ENCODE measurements at places on chromosomes 6 and 20.
A peak's percentile ranks its signal among the peaks of the same experiment; 100 is the strongest.

- DNase-seq: no peak
Observed at GRCh38 chr6:145485288-145485687, 250.0 kb downstream of the EPM2A start.

GRCh38 chr6:37218061-37218460 is 39.5 kb upstream of the TBC1D22B start:
- DNase-seq: no peak

GRCh38 chr20:32031007-32031958 is 20.8 kb upstream of the HCK start:
- peak; percentile 24 for DNase-seq

DNA sequence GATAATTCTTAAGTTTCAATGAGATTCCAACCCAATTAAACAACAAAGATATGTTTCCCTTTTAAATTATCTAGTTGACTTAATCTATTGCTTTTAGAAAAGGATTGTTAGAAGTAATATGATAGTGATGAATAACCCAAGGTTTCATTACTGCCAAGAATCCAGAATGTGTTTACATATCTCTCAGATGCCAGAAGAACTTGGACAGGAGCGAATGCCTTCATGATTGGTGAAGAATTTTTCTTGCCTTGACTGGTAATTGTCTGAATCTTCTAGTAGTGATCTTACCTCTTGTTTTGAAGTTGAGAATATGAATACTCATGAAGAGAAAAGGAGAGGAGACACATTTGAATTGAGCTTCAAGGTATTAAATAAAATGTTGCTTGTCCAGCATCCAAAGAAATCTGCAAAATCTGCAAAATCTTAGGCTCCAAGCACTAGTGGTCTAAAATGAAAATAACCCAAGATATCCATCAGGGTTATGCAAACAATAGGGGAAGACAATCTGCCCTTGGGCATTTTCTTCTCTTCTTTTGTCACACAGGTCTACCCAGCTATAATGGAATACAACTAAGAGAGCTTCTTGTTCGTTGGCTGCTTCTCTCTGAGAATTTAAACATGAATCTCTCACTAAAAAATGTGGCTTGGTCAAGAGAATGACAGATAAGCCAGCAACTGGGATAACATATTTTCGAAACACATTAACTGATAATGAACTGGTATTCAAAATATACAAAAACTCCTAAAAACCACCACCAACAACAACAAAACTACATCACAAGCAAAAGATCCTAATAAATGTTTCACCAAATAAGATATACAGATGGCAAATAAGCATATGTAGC is 928.9 kb downstream of the EYS start:
- peak; percentile 19 for DNase-seq

DNA sequence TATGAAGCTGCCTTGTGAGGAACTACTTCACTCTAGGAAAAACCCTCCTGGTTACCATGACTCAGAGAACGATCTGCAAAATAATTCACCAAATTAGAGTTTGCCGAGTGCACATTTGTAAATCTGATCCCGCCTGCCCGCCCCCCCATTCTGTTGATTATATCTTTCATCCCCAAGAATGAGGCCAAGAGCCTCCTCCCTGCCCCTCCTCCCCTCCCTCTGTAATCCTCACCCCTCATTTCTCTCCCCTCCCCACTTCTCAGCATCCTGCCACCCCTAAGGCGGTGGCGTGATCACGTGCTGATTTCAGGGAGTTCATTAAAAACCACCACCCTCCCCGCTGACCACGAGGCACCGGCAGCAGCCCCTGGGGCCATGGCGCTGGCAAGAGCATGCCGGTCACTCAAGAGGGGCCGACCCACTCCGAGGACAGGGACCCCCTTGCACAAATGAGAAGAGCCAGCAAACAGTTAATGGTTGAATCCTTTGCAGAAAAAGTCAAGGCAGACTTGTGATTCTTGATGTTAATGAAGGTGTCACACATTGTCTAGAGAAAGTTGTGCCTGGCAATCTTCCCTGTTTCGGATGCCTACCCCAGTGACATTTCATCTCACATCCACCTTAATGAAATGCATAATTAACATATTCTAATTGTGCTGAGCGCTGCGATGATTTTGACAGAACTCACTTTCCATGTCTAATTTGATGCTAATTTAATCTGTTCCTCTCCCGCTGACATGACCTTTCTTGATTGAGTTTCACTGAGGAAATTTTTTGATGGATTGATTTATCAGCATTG is 247.9 kb downstream of the ZNF217 start:
- no peak for DNase-seq

DNA sequence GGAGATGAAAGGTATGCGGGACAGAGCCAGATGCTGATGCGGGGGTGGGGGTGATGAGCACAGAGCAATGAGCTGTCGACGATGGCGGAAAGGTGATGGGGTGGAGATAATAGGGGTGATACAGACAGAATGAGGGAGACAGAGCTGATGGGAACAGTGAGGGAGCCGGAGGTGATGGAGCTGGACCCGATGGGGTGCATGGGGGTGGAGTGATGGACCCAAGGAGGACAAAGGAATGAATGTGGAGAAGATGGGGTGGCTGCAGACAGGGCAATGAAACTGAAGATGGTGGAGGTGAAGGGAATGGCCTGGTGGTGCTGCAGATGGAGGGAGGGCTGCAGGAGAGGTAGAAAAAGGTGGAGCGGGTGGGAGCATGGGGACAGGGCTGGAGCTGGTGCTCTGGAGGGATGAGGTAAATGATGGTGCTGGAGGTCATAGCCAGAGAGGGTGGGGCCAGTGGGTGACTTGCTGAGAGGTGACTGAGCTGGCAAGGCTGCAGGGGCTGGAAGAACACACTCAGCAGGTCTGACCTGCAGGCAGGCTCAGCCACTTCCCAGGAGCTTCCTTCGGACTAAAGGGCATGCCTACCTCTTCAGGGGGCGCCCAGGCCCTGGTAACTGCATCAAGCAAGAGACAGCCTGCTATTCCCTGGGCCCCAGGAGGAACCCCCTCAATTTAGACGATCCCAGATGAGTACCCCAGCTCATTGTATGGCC is 6.0 kb upstream of the FOXS1 start:
- DNase-seq: no peak

DNA sequence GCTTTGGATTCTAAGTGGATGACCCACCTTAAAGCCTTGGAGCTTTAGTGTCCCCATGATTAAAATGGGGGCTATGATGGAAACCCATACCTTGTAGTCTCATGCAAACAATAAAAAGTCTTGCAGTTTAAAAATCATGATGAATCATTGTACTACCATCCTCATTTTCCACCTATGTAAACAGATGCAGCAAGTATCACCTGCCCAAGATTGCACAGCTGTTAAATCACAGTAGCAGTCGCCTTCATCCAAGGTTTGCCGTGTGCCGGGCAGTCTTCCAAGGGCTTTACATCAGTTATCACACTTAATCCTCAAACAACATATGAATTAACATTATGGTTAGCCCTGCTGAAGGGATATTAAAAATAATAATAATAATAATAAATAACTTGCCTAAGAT is 210.3 kb downstream of the FOXA2 start:
- DNase-seq: peak; percentile 63

DNA sequence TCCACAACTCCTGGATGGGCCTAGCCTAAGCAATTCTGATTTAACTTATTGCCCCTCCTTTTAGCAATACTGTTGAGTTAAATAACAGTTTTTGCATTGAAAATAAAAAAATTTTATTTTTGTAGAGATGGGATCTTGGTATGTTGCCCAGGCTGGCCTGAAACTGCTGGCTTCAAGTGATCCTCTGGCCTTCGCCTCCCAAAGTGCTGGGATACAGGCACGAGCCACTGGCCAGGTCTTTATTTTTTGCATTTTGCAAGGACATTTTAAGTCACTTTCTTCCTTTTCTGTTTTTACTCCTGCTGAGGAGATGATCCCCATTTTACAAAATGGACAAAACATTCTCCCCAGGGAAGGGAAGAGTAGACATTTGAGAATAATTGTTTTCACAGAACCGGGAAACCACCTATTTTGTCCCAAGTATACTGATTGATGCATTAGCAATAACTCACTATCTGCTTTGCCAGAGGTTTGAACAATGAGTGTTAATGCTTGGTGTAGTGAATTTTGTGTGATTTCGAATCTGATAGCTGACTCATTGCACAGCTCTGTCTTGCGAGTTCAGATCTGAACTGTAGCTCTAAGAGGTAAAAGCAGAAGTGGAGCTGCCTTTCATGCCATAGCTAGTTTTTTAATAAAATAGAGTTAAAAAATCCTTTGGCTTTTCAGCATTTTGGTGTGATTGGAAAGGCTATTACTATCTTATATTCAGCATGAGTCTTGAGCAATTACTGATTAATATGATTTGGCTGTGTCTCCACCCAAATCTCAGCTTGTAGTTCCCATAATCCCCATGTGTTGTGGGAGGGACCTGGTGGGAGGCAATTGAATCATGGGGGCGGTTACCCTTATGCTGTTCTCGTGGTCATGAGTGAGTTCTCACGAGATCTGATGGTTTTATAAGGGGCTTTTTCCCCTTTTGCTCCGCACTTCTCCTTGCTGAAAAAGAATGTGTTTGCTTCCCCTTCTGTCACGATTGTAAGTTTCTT is 20.9 kb downstream of the IGF2R start:
- peak; percentile 81 for DNase-seq

- peak; percentile 65 for DNase-seq
Observed at GRCh38 chr6:37314487-37315156, 39.2 kb upstream of the RNF8 start.

DNA sequence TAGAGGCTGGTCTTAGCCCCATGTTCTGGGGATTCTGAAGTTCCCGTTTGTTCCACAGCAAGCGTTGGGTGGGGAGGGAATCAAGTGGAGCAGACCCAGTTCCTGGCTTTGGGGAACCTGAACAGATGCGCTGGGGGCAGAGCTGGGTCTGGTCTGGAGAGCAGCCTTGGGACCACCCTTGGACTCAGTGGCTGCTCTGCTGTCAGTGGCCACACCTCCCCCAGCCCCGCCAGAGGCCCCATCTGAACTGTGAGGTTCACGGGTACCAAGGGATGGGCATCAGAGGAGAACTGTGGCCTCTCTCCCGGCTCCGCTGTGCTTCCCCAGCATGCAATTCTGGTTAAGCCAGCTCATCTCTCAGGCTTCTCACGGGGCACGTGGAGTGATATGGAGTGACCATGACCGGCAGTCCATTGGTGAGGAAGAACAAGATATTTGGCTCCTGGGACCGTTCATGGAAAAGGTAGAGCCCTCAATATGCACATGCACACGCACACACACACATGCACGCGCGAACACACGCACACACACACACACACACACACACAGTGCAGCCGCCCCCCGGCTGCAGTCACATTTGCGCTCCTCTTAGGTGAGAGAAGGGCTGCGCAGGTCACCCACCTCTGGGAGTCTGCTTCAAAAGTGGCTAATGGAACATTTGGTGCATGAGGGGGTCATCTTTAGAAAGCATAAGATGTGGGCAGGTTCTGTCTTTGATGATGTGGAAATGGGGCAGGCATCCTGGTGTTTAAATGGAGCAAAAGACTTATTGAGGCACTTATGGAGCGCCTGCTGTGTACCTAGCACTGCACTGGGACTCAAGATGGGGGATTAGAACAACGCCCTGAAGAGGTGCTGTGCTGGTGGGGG is 6.0 kb downstream of the DLGAP4 start:
- no peak for DNase-seq

DNA sequence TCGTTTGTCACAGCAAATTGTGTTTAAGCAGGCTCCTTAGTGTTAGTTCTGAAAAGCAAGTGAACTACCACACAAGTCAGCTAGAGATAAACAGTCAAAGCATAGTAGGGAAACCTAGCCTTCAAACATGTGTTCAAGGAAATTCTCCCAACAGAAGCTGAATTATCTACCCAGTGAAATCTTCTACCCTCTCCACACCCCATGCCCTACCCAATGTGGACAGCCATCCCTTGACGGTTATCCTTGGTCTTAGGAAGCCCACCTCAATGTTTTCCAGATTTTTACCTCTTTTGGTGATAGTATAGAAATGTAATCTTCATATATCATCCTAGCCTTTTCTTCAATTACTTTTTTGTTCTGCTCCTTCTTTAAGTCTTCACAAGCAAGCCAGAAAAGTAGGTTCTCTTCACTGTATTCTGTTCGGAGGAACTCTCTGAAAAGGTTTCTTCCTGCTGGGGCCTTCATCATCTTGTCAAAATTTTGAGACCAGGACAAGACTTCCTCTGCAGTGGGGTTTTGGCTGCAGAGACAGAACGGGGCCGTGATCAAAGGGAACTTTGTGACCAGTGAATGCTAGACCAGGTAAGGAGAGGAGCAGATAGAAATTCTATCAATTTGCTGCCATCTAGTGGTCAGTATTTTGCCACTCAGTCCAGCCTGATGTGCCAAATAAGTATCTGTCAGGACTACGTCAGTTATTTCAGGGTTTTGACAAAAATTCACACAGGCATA is 21.6 kb upstream of the MTRF1L start:
- DNase-seq: peak; percentile 53

DNA sequence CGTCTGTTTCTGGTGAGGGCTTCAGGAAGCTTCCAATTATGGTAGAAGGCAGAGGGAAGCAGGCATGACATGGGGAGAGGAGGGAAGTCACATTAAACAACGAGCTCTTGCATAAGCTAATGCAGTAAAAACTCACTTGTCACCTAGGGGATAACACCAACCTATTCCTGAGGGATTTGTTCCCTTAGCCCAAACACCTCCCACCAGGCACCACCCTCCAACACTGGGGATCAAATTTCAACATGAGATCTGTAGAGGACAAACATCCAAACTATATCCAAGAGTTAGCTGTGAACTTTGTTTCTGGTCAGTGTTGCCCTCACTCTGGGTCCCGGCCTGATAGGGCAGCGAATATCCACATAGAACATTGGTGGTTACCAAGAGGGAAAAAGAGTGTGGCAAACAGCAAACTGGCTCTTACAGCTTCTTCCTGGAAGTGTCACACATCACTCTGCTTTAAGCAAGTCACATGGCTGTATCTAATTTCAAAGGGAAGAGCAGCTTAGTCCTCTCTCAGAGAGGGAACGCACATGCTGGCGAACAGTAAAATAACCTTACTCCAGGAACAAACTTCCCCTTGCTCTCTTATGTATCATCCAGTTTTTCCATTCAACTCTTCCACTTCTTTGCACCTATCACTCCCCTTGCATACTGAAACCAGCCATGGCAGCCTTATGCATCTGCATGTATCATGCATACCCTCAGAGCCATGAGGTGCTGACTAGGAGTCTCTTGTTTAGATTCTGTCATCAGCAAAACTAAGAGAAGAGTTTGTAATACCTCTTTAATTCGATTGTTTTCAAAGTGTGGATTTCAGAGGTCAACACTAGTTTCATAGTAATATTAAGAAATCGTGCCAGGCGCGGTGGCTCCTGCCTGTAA is 4.8 kb upstream of the MOCS1 start:
- no peak for DNase-seq

GRCh38 chr6:71513036-71513435 is 224.4 kb downstream of the OGFRL1 start:
- no peak for DNase-seq

- no peak for DNase-seq
Observed at GRCh38 chr6:156689656-156690055, 87.5 kb upstream of the ARID1B start.

- no peak for DNase-seq
Observed at GRCh38 chr20:824916-825315, 8.6 kb upstream of the FAM110A start.

All from foreskin keratinocyte (primary cell).